ENCODE measurements at places on chromosomes 1 and 21. TPM values are rescaled to one million over a fixed set of nuclear protein-coding genes. Genes with fewer than 3 reads are reported as not detected.

The AGMAT gene
- 62.5 TPM for total RNA-seq

The SAMD11 gene
- 0.10 TPM for total RNA-seq

The LRRC39 gene
- total RNA-seq = 0.05 TPM

The KRTAP10-5 gene
- not detected for total RNA-seq

The INSRR gene
- total RNA-seq = not detected

The GNG4 gene
- total RNA-seq = 0.13 TPM

The OR2T11 gene
- total RNA-seq = not detected

The FAM43B gene
- not detected for total RNA-seq

The ITLN1 gene
- total RNA-seq = not detected

The IL12RB2 gene
- total RNA-seq = not detected

The XPR1 gene
- total RNA-seq = 5.8 TPM

The CFHR5 gene
- not detected for total RNA-seq

The ANGPTL3 gene
- total RNA-seq = not detected

The ARHGEF10L gene
- 56.1 TPM for total RNA-seq

The ROR1 gene
- 34.7 TPM for total RNA-seq

The S100B gene
- total RNA-seq = not detected

The APOBEC4 gene
- total RNA-seq = not detected

DNA sequence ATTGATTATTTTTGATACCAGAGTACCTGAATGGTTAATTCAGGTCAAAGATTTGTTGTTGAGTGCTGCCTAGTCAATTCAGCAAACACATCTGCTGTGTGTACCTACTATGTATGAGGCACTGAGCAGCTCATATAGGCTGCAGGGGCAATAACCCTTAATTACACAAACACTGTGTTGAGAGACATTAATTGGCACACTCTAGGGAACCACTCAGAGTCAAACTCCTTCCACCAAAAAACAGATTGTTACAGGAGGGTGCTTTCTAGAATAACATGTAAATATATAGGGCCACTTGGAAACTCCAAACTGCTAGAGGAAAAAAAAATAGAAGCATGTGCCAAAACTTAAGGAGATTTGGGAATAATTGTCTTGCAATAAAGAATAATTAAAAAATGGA is 31.3 kb downstream of the UBE2U start:
- no peak for DNase-seq

DNA sequence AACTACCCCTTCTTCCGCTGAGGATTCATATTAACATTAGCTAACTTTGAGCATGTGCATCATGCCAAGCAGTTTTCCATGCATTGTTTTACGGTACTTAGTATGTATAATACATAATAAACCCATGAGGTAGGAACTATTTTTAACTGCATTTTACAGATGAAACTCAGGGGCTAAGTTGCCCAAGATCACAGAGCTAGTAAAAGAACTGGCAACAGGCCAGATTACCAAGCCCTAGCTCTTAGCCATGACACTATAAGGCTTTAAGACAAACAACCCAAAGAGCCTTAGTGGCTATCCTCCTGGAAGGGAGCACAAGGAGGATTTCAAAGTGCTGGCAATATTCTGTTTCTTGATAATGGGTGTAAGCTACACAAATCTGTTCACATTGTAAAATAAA is 6.1 kb downstream of the AK2 start:
- DNase-seq = no peak

- no peak for DNase-seq
These were observed 48.0 kb downstream of the NR5A2 start for GRCh38 chr1:200075522-200075921.

DNA sequence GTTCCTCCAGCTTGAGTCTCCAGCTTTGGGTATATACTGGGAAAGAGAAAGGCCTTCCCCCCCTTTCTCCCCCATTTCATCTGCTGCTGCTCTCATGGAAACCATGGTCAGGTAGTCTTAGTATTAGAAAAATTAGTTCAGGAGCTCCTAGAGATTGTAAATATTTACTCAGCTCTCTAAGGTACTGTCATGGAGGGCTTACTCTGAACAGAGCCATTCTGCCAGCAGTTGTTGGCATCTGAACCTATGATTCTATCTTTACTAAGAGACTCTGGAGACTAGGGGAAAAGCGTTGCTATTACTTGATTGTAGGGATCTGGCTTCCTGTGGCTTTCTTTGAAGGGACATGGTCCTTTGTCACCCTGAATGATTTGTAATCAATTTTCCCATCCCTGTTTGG is 6.1 kb downstream of the INTS3 start:
- DNase-seq = no peak

DNA sequence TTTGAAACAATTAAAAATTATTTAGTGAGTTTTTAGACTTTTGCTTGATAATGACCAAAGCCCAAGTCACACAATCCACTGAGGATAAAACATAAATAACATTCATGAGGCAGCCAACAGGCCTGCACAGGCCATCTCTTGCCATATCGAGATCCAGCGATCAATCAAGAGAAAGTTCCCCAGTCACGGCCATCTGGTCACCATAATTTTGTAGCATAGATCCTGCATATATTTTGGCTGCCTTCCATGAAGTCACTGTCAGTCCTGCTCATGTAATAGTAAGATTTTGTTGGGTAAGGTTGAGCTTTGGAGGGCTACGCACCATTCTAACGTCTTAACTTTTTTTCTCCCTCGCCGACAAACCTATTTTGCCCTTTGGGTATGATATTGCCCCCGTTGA is 17.5 kb downstream of the KPNA6 start:
- no peak for DNase-seq

DNA sequence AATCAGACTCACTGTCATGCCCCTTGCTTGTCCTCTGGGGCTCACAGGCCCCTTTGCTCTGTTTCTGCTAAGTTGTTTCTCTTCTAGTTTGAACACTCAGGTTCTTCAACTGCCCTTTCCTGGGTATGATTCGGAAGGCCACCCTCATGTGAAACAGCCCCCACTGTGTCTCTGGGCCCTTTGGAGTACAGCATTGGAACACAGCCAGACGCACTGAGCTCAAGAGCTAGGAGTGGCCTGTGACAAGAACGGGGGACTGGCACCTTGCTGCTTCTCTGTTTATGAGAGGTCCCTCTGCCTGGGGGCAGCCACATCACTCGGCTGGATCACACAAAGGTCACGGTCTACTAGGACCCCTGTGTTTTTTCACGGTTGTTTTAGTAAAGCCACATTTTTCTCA is 114.4 kb upstream of the ZC3H12A start:
- no peak for DNase-seq

DNA sequence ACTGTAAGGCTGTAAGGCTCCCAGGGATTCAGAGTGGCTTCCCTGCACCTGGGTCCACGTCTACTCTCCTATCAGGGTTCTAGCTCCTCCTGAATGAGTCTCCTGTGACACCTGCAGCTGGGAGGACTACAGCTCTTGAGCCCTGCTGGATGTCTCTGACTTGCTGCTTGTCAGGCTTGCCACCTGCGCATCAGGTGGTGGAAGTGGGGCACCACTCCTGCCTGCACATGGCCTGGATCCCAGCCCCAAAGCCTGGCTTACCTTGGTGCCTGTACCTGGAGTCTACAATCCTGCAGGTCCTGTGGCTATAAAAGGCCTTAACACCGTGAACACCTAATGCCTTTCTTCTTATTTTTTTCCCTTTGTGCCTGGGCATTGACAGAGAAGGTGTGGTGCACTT is 82.2 kb downstream of the FAM78B start:
- no peak for DNase-seq

- no peak for DNase-seq
These were observed 62.3 kb downstream of the CCDC185 start for GRCh38 chr1:223455470-223455869.

DNA sequence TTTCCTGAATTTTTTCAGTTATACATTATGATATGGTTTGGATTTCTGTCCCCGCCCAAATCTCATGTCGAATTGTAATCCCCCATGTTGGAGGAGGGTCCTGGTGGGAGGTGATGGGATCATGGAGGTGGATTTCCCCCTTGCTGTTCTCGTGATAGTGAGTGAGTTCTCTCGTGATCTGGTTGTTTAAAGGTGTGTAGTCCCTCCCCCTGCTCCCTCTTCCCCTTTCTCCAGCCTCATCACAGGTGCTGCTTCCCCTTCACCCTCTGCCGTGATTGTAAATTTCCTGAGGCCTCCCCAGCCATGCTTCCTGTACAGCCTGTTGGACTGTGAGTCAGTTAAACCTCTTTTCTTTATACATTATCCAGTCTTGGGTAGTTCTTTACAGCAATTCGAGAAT is 93.2 kb upstream of the HNRNPU start:
- DNase-seq = no peak

DNA sequence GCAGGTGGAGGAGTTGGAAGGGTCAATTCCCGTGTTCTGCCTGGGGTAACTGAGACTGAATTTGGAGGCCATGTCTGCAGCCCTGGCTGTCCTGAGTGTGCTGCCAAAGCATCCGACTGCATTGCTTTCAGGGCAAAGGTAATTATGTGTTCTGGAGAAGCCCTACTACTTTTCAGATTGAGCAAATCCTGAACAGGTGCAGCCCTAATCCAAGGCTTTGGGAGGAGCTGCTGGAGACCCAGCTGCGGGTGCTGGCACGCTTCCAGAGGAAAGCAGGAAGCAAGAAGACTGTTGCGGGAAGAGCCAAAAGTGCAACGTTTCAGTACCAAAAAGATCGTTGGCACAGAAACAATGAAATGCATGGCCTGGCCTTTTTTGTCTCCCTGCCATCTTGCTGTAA is 73.7 kb upstream of the NRIP1 start:
- peak; percentile 52 for DNase-seq

- DNase-seq = no peak
These were observed 183.8 kb downstream of the DHRS3 start for GRCh38 chr1:12434174-12434573.

DNA sequence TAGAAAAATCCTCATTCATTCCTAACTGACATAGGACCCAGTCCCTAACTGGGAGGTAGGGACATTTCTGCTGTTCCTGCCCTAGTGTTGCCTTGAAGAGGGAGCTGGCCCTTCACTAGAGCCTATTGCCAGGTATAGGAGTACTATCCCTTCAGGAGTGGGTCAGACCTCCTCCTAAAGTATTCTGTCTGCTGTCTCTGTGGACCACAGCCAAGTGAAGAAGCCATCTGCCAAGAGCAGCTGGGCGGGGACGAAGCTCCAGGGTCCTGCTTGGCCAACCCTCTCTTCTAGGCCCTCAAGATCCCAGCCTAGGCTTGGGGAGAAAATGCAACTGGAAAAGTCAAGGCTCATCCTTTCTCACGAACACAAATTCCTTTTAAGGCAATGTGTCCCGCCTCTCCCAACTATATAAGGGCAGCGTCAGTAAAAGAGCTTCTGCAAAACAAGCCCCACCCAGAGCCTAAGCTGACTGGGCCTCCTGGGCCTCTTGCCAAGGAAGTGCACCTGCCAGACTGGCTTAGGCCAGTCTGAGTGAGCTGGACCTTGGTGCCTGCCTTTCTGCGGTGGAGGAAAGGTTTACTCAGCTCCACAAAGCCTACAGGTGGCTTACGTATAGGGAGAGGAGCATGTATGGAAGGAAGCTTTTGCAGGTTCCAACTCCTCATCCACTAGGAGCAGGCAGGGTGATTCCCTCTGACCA is 638 bp upstream of the TUFT1 start:
- DNase-seq = peak; percentile 98

DNA sequence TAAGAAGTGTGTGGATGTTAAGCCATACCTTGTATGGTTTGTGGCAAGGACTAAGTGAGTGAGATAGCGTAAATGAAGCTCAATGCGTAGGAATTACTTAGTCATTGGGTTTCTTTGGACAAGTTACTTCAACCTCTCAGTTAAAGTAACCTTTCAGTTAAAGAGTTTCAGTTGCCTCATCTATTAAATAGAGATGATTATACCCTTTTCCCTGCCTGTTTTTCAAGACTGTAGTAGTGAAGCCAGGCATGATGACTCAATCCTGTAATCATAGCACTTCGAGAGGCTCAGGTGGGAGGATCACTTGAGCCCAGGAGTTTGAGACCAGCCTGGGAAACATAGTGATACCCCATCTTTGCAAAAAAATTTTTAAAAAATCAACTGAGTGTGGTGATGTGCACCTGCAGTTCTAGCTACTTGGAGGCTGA is 6.3 kb downstream of the ZMPSTE24 start:
- DNase-seq = no peak

GRCh38 chr1:46166521-46167462 is 8.1 kb upstream of the TSPAN1 start:
- DNase-seq = no peak

GRCh38 chr1:45221716-45222115 is 15.3 kb upstream of the ZSWIM5 start:
- DNase-seq = no peak

GRCh38 chr1:206912445-206913095 is 9.2 kb downstream of the FCMR start:
- peak; percentile 94 for DNase-seq

GRCh38 chr1:10105484-10105883 is 72.7 kb downstream of the UBE4B start:
- peak; percentile 38 for DNase-seq

DNA sequence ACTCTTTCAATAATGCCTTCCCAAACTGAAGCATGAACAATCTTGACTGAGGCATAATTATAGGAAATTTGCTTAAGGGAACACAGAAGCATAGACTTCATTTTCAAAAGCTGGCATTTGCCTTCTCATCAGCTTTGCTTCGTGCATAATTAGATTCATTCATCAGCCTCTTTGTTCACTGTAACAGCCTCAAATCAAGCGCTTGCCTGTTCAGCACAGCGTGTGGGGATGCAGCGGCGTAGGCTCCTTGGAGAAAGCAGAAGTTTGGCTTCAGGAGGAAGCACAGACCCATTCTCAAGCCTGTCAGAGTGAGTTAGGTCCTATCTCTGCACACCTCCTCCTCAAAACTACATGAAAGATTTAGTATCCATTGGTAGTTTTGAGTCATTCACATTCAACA is 246.4 kb upstream of the MAP1LC3C start:
- no peak for DNase-seq

DNA sequence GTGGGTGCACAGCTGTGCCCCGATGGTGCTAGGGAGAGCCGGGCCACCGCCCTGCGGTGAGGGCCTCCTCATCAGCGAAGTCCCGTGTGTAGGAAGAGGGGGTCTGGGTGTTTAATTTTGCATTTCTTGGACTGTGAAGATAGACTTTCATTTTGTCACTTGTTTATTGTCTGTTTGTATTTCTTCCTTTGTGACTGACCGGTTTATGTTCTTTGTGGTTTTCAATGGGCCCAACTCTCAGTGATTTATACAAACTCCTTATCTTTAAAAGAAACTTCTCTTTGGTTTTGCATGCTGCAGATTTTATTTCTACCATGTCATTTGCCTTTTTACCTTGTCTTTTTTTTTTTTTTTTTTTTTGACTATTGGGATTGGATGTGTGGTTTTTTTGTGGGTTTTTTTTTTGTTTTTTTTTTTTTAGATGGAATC is 65.1 kb downstream of the COL18A1 start:
- no peak for DNase-seq
